HT1080 (cell line): ENCODE measurements at places on chromosomes 3 and 15.

- peak; percentile 34 for DNase-seq
These were observed 187.1 kb downstream of the ALCAM start for GRCh38 chr3:105553851-105554250.

- DNase-seq: no peak
These were observed 2.3 kb downstream of the PEAK1 start for GRCh38 chr15:77417602-77418001.

GRCh38 chr15:64623347-64623996 is 151.9 kb downstream of the RBPMS2 start:
- DNase-seq: no peak

DNA sequence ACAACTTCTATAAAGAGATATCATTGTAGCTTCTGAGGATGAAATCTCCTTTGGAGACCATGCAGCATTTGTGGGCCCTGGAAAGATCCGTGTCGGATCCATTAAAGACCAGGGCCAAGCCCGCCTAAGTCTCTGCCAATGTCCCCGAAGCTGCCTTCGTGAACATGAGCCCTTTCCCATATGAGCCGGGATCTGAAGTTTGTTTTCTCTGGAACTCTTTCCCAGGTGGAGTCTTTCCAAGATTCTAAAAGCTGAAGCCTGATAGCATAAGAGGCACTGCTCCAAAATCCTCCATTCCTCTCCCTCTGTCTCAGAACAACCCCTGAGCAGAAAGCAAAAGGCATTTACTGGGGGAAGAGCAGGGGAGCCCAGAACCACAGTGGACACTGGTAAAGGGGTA is 274.6 kb downstream of the NTRK3 start:
- no peak for DNase-seq

DNA sequence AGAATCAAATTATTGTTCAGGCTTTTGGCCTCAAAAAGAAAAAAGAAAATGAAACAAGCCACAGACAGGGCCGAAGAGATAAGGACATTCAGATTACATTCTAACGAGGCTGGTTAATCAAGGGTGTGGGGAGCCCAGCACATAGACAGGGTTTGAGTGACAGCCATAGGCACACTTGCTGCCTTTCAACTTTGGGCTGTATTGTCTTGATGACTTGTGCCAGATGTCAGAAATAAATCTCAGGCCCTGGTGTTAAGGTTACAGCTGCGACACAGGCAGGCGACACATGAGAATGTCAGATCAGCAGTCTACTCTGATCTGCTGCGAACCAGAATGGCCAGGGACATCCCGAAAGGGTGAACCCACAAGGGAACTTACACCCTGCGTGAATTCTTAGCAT is 231.2 kb upstream of the ARRDC4 start:
- DNase-seq: no peak

GRCh38 chr3:150132101-150132749 is 161.5 kb upstream of the PFN2 start:
- DNase-seq: peak; percentile 55

- DNase-seq: peak; percentile 76
These were observed 251.9 kb downstream of the IGSF11 start for GRCh38 chr3:118782755-118783202.

DNA sequence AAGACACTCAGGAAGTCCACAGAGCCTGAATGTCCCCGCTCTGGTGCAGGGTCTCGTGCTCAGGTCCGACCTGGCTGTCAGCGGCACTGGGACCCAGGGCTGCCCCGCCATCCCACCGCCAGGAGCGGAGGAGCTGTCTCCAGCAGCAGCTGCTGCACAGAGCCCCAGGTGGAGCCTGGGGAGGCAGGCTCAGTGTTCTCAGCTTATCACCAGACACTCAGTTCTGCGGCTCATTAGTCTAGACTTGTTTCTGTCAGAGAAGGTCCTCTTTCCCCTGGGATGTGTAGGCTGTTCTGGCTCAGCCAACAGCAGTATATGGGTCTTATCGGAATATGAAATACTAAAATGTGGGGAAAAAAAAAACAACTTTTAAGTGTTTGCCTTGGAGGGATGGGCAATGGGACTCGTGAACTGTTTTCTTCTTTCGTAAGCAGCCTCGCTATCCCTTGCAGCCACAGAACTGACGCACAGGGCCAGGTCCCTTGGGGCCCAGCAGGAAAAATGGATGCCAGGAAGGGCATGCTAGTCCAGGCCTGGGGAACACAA is 75.9 kb downstream of the KLF13 start:
- no peak for DNase-seq

DNA sequence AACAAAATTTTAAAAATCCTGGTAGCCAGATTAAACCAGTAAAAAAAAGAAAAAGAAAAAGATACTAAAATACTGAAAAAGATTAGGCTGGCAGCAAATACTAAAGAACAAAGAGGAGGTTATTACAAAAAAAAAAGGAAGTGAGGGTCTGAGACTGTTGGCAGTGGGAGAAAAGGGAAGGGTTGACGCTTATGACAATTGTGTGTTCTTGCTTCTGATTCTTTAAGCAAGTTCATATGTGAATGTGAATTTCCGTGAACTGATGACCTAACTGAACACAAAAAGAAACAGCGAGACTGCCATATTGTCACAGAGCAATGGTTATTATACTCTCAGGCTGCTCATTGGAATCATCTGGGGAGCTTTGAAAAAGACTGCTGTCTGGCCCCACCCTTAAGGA is 56.5 kb downstream of the ATP13A4 start:
- no peak for DNase-seq

DNA sequence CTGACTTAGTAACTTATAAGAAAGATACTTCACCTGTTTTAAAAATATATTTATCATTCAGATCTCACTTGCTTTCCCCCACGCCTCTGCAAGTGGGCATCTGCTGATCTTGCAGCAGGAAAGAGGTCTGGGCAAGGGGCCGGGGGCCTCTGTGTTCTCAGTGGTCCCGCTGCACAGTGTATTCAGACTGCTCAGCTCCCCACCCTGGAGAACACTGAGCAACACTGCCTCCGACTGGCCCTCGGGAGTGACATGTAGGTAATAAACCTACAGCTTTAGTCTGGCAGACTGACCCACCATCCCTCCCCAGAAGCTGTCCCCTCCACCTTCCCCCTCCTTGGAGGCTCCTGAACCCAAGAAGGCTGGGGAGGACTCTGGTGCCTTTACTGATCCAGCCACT is 43.8 kb downstream of the GABRB3 start:
- no peak for DNase-seq

- DNase-seq: no peak
These were observed at the start of gene LIPC for GRCh38 chr15:58431221-58432149. Gene LIPC (plus strand): TSS chr15:58431991. CDS start chr15:58432033, 42 bp downstream.

GRCh38 chr15:32651229-32651837 is 9.8 kb downstream of the SCG5 start:
- peak; percentile 63 for DNase-seq
